Activated T-helper 1 cell treated with anti-CD3 and anti-CD28 coated beads, Interleukin-2, amount 50 U/mL, for 16 hours (primary cell): ENCODE measurements at places on chromosomes 12 and 14.

- no peak for DNase-seq
Observed at GRCh38 chr14:102965971-102966655, 43.6 kb downstream of the AMN start.

DNA sequence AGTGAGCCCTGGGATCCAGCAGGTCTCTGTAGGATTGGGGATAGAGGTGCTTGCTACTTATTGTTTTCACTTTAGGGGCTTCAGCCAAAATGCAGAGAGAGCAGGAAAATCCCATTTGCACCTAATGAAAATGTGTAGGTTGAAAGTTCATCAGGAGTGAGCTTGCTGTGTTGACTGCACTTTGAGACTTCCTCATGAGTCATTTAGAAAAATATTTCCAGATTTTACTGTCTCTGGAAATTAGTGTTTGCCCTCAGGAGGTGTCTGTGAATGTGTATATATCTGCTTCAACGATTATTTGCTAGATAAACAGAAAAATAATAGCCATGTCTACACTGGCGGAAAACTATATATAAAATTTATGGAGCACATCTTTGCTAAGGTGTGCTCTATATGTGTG lies 159.3 kb downstream of the CAND1 start:
- DNase-seq = no peak

DNA sequence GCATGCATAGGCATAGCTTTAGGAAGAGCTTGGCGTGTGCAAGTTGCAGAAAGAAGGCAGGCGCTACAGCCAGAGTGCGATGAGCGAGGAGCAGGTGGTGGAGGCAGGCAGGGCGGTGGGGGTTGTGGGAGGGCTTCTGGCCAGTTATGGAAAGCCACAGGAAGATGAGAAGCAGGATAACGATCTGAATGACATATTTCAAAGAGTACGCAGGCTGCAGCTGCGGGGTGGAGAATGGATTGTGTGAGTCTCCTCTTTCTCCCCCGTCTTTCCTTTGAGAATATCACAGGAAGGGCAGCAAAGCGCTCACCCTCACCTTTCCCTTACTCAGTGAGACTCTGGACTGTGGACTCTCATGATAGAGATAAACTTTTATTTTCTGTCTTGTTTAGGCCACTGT lies 48.7 kb upstream of the PLXNC1 start:
- no peak for DNase-seq

- DNase-seq = no peak
Observed at GRCh38 chr12:3631759-3632158, 121.2 kb downstream of the CRACR2A start.

- DNase-seq = no peak
Observed at GRCh38 chr12:2961705-2962104, 2.5 kb downstream of the TEAD4 start.

GRCh38 chr12:57430112-57430930 lies 522 bp downstream of the R3HDM2 start:
- peak; percentile 10 for DNase-seq

DNA sequence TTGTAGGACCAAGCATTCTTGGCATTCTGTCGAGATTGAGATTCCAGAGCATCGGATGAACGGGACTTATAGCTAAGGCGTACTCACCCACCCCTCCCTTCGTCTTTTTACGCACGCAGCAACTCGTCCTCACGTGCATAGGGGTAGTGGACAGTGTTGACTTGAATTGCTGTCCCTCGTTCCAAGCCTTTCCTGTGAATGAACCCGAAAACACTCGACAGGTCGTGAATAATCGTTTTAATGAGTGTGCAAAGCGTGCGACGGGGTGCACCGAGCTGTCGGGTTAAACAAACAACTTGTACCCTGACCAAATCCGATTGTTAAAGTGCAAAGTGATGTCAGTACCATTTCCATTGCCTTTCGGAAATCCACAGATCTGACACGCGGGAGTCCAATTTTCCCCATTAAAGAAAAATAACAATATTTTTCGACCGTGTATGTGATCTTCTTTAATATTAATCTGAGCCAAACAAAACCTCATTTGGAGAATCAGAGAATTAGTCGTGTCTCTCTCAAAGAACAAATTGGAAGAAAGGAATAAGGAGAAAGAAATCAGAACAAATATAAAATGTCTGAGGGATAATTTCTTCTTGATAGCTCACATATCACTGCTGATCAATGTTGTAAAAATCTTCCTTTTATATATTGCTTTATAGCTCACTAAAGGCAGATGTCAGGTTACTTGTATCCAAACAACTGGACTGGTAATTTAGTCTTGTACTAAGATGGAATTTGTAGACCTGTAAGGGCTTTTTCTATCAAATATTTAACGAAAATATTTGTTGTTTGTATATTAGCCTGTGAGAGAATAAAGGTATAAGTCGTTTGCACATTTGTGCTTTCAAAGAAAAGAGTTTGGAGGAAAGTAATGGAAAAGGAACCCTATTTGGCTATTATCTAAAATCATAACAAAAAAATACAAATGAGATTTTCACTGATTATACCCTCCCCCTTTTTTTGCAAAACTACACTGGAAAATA lies 11.8 kb downstream of the FOXG1 start:
- no peak for DNase-seq

GRCh38 chr12:78865516-78865915 lies 942 bp downstream of the SYT1 start:
- DNase-seq = no peak

GRCh38 chr14:91113829-91114078 lies at the start of gene DGLUCY:
Gene DGLUCY (plus strand): TSS chr14:91114073. CDS start chr14:91160295, 46,222 bp downstream.
- DNase-seq = no peak

DNA sequence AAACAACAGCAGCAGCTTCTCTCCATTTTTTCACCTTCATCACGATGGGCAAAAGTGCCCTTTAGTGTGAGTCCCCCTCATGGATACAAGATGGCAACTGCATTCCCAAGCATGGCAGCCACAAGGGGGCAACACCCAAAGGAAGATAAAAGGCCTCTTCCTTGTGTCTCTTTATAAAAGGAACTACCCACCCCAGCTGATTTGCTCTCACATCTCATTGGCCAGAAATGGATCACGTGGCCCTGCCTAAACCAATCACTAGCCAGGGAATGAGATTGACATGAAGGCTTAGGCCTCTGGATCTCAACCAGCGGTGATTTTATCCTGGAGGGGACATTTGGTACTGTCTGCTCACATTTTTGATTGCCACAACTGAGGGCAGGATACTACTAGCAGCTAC lies 21.9 kb upstream of the IFT81 start:
- no peak for DNase-seq

DNA sequence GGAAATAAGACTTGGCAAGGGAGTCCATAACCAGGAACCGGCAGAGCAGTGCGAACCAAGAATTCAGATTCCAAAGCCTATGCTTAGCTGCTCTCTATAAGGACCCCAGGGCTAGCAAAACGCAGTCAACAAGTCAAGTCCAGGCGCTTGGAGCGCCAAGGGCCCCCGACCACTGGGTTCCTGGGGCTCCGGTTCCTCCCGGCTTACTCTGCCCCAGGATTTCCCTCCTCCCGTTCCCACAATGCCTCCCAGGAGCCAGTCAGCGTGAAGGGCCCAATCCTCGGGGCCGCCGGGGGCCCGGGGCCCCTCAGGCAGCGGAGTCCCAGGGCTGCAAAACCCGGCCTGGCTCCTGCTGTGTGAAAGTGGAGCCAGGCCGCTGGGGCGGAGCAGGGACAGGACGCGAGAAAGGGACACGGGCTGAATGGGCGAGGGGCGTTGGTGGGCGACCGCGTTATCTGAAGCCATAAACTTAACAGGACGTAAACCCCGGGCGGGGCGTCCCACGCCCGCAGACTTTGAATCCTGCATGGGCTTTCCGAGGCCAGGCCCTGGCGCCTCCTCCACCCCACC lies 1.5 kb downstream of the KRT8 start:
- DNase-seq = peak; percentile 22

DNA sequence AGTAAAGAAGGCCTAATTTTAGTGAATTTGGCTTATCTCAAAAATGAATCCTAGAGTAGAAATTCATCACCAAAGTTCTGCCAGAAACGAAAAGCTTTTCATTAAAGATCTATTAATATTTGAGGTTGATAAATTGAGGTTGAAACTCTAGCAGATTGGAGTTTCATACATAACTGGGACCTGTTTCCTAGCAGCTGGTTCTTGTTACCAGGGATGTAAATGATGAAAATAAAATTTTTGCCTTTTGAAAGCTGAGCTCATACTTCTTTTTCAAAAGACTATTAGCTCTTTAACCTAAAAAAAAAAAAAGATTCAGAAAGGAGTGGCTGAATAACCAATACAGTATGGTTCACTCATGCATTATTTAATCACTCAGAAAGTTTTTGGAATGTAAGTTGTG lies 98.3 kb downstream of the PTGER2 start:
- no peak for DNase-seq

DNA sequence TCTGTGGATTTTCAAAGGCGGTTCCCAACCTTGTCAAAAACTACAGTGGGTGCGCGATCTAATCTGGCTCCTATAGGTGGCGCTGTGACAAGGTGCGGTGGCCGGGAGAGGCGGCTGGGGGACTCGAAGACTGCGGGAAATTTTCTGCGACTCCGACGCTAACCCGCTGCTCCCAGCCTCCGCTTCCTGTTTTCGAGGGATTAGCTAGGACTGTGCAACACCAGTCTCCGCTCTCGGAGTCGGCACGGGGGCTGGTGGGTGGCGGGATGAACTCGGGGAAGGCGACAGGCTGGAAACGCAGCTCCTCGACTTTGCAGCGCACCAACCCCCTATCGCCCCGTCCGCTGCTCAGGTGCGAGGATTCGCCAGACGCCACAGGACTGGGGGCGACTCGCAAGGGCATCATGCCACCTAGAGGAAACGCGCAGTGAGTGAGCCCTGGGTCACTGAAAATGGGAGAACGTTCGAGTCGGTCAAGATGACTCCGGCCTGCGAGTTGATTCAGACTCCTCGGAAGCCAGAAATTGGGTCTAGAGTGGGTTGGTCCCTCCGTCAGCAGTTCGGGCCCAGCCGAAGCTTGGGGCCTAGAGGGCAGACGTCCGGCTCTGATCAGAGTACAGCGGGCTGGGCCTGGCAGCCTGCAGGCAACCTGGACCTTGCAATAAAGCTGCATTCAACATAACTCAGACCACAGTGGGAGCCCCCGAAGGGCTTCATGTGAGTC lies 5.5 kb upstream of the PAX9 start:
- no peak for DNase-seq

GRCh38 chr14:88049266-88049665 lies 44.3 kb downstream of the GPR65 start:
- no peak for DNase-seq

- no peak for DNase-seq
Observed at GRCh38 chr12:30979371-30980259, 53.1 kb downstream of the TSPAN11 start.

GRCh38 chr12:76548222-76548837 lies 11.2 kb downstream of the OSBPL8 start:
- no peak for DNase-seq

GRCh38 chr14:83529531-83529930 lies 1995.9 kb upstream of the SEL1L start:
- no peak for DNase-seq

GRCh38 chr12:76030341-76031080 lies 1.1 kb downstream of the PHLDA1 start:
- DNase-seq = peak; percentile 34

GRCh38 chr14:42806909-42807315 lies 1200.2 kb downstream of the LRFN5 start:
- DNase-seq = no peak

DNA sequence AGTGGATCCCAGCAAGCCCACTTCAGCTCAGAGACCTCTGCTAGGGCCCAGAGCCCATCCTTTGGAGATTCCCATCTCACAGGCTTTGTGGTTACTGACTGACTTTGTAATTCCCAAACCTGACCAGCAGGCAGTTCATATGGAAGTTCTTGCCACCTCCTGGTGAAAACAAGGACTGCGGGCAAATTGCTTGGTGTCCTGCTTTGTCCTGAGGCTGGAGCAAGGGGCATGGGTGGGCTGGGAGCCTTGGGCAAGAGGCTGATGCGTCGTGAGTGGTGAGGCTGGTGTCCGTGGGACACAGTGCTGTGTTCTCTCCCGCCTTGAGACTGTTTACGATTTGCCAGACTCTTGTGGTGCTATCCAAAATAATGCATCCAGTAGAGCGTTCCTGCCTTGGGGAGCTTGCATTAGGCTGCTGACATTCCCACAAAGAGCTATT lies 91.0 kb downstream of the LRRC74A start:
- DNase-seq = no peak

DNA sequence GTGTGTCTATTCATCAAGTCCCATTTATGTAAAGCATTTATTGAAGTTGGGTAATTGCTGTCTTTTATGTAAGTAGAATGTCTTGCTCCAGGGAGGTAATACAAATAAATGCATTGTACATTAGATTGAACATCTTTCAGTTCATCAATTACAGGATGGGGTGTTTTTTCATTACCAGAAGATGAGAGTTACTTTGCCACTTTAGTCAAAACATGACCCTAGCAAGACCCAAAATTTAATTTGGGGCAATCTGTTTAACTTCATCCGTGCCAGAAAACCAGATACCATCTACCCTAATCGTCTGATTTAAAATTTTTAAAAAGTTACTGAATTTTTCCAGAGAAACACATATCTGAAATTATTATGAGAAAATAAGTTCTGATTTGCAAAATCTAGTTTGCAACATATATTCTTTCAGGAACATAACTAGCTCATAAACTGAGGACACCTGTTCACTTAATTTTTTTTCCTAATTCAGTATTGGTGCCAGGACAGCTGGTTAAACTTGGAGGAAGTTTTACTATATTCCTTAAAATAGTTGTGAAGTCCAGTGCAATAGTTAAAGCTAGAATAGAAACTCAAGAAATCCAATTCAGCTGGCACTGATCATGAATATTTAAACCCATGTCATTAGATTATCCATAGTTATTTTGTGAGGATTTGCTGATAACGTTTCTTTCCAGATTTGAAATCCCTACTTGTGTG lies 114.5 kb downstream of the SRGAP1 start:
- no peak for DNase-seq

DNA sequence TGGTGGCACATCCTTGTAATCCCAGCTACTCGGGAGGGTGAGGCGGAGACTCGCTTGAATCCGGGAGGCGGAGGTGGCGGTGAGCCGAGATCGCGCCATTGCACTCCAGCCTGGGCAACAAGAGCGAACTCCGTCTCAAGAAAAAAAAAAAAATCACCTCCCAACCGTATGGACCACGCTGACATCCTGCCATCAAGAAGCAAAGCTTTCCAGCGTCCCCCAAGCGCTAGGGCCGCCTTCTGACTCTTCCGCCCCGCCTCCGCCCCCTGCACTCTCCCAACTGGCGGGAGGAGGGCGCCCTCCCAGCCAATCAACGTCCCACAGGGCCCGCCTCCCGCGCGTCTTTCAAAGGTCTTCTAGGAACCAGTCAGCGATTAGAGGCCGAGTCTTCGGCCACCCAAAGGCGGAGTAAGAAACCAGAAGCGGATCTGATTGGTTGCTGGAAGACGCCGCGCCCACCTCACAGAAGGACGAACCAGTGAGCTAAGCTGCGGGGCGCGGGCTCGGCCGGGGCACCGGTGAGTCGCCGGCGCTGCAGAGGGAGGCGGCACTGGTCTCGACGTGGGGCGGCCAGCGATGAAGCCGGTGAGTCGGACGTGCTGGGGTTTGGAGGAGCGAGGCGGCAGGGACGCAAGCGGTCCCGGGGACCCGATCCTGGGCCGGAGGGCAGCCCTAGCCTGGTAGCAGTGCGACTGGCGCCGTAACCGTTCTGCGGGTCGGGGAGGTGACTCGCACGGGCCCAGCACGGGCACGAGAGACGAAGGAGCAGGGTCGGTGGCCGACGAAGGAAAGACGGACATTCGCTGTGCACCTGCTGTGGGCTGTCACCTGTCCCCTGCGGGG lies at the start of gene CDKN3:
TSS of gene CDKN3 (plus strand) at position 515 of the 843 bp plus-strand sequence. CDS start at position 577, 62 bp downstream.
- DNase-seq = peak; percentile 95

- DNase-seq = no peak
Observed at GRCh38 chr12:54259194-54260011, 20.5 kb downstream of the CBX5 start.

- DNase-seq = no peak
Observed at GRCh38 chr14:60353420-60353819, 104.4 kb downstream of the PPM1A start.

GRCh38 chr12:53299454-53300180 lies at the start of gene MYG1:
Gene MYG1 (plus strand): TSS chr12:53299695. CDS start chr12:53299738, 43 bp downstream.
- peak; percentile 69 for DNase-seq
